ENCODE measurements at places on chromosomes 12 and 14. TPM values are rescaled to one million over a fixed set of nuclear protein-coding genes. Genes with fewer than 3 reads are reported as not detected.

AKT1 gene
- 121 TPM for total RNA-seq

PCNX4 gene
- 32.4 TPM for total RNA-seq

RHOJ gene
- total RNA-seq = 0.33 TPM

OAS1 gene
- total RNA-seq = 2.3 TPM

B4GALNT3 gene
- total RNA-seq = 1.8 TPM

ARHGEF40 gene
- total RNA-seq = 47.3 TPM

STON2 gene
- 17.9 TPM for total RNA-seq

KRT6A gene
- not detected for total RNA-seq

GPRC5D gene
- not detected for total RNA-seq

CCDC63 gene
- not detected for total RNA-seq

Measured in mesangial cell (primary cell).